ENCODE measurements at places on chromosomes 6 and 20.

DNA sequence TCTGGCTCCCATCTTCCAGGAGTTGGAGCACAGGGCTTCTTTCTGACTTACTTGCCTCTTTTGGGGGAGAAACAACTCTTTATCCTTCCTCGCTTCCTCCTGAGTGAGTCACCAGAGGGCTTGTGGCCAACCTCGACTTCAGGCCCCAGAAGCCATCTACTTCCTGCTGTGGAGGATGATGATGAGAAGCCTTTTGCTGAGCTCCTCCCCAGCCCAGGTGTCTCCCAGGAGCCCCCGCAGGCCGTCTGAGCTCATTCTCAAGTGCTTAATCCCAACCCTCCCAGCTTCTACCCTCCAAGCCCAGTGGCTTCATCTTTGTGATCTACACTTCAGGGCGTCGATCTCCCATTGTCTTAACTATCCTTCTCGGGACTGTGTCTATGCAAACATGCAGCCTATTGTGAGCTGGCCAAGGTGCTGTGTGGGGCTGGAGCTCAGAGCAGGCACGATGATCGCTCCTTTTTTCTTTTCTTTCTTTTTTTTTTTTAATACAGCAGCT lies 27.9 kb downstream of the SDCBP2 start:
- peak; percentile 59 for DNase-seq

DNA sequence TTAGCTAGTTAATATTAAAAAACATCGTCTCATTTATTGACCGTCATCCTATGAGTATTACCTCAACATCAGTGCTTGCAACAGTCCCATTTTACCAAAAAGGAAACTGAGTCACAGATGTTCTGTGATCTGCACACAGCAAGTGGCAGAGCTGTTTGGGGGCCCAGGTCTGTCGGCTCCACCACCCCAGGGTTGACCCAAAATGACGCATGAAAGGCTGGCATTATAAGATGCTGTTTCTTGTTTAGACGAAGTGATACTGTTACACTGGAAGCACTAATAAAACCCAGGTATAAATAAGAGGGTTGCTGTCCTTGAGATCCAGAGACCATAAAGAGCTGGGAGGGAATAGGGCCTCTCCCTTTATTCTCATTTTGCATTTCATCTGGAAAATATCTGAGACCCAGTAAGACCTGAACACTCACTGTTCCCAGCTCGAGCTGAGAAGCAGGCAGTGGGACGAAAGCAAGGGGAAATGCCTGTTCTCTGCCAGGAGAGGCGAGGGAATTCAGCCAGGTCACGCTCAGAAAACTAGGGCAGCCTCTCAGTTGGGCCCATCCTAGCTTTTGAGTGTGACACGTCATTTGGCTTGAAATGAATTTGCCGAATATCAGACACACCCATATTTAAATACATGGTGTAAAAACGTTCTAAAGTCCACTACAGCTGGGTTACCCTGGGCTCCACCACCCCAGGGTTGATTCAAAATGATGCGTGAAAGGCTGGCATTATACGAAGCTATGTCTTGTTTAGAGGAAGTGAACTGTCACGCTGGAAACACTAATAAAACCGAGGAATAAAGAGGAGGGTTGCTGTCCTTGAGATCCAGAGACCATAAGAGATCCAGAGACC lies 1.4 kb upstream of the MICAL1 start:
- DNase-seq = no peak

- DNase-seq = no peak
Measured at GRCh38 chr6:158591134-158591809, 31.4 kb downstream of the TMEM181 start.

- no peak for DNase-seq
Measured at GRCh38 chr20:59010995-59011873, 4.2 kb upstream of the CTSZ start.

DNA sequence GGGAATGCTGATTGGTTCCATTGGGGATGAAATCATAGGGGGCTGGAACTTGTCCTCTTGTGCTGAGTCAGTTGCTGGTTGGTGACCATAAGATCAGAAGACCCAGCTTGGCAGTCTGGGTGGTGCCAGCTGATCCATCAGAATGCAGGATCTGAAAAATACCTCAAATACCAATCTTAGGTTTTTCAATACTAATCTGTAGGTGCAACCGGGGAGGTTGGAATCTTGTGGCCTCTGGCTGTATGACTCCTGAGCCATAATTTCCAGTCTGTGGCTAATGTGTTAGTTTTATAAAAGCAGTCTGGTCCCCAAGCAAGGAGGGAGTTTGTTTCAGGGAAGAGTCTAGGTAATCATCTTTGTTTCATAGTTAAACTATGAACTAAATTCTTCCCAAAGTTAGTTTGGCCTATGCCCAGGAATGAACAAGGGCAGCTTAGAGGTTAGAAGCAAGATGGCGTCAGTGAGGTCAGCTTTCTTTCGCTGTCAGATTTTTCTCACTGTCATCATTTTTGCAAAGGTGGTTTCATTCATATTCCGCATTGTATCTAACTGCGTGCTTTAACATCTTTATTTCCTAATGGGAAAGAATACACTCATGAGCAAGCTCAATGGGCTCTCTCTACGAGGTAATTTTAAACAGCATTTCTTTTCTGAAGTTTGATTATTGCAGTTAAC lies 2.0 kb downstream of the ARMH2 start:
- no peak for DNase-seq

DNA sequence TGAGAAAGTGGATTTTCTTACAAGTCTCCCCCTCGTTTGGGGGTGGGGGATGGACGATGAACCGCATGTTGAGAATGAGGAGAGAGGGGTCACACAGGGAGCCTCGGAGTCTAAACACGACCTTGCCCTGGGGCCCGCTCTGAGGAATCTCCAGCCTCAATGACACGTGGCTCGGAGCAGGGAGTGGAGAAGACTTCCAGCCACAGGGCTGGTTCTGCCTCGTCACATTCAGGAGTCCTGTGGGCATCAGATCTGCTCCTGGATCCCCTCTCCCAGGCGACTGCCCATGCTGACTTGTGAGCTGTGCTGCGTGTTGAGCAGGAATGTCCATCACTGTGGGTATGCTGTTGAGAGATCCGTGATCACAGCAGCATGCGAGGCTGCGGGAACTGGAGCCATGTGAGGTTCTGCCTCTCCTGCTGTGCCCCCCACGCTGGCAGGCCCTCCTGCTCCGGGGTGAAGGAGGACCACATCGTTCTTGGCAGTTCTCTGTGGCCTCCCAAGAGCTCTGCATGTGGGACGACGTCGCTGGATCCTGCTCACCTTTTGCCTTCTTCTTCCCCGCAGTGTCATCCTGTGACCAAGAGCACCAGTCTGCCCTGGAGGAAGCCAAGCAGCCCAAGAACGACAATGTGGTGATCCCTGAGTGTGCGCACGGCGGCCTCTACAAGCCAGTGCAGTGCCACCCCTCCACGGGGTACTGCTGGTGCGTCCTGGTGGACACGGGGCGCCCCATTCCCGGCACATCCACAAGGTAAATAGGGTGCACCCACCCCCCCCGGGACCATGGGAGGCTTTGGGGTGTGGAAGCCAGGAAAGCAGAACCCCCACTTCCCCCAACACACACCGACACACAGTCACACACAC lies 157.5 kb downstream of the SMOC2 start:
- DNase-seq = no peak

- no peak for DNase-seq
Measured at GRCh38 chr6:11389977-11390376, 147.6 kb upstream of the TMEM170B start.

- no peak for DNase-seq
Measured at GRCh38 chr6:93259332-93259731, 160.0 kb downstream of the EPHA7 start.

GRCh38 chr6:95687839-95688238 lies 110.5 kb downstream of the MANEA start:
- DNase-seq = no peak

- peak; percentile 19 for DNase-seq
Measured at GRCh38 chr6:53728570-53729194, 63.1 kb upstream of the KLHL31 start.

DNA sequence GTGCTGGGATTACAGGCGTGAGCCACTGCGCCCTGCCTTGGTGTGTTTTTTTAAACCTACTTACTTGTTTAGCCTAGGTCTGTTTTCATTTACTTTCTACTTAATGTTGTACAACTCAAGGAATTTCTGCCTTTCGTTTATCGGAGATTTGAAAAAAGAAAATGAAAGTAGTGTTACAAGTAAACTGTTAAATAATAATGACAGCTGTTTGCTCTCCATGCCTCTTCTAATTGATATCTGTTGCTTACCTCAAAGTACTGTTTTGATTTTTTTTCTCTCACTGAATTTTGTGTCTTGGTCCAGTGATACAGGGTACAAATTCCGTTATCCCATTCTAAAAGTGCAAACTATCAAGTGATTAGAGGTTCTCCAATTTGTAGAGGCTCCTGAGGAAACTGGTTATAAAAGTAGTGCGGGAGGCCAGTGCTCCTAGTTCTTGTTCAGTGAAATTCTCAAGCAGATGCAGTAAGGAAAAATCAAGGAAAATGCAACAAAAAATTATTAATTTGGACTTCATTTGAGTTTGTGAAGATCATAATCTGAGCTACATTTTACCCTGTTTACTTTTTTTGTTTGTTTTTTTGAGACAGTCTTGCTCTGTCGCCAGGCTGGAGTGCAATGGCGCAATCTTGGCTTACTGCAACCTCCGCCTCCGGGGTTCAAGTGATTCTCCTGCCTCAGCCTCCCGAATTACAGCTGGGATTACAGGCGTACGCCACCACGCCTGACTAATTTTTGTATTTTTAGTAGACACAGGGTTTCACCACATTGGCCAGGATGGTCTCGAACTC lies 2.2 kb downstream of the UBR2 start:
- DNase-seq = no peak

- no peak for DNase-seq
Measured at GRCh38 chr6:149254253-149254652, 63.3 kb upstream of the TAB2 start.

GRCh38 chr20:934186-934840 lies 18.2 kb upstream of the ANGPT4 start:
- no peak for DNase-seq

GRCh38 chr6:53830366-53830765 lies 35.6 kb downstream of the LRRC1 start:
- DNase-seq = no peak

- no peak for DNase-seq
Measured at GRCh38 chr6:32589596-32590449, at the start of gene HLA-DRB1. Gene HLA-DRB1 (minus strand): TSS chr6:32589848. CDS start chr6:32589742, 106 bp downstream.

DNA sequence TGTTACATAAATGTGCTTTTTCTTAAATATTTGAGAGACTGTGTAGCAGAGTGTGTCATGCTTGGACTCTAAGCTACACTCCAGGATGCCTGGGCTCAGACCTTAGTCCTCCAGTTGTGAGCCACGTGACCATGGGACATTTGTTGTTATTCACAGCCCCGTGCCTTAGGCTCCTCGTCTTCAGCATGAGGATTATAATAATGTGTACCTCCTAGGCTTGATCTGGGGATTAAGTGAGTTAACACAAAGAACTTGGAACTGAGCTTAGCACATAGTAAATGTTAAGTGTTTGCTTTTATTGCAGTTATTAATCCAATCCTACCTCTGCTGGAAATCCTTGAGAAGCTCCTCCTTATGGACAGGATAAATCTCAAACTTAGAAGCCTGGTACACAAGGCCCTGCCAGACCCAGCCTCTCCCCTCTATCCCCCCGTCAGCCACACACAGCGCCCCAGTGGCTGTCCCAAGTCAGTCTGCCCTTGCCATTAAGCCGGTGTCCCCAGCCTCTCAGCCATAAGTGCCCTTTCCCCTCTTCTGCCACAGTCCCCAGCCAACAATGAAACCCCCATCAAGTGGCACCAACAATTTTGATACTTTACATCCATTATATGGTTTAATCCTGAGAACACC lies 177.5 kb downstream of the TMEM242 start:
- no peak for DNase-seq

GRCh38 chr6:169085466-169085865 lies 168.2 kb downstream of the THBS2 start:
- DNase-seq = no peak

- DNase-seq = no peak
Measured at GRCh38 chr20:6664574-6664973, 102.9 kb upstream of the BMP2 start.

DNA sequence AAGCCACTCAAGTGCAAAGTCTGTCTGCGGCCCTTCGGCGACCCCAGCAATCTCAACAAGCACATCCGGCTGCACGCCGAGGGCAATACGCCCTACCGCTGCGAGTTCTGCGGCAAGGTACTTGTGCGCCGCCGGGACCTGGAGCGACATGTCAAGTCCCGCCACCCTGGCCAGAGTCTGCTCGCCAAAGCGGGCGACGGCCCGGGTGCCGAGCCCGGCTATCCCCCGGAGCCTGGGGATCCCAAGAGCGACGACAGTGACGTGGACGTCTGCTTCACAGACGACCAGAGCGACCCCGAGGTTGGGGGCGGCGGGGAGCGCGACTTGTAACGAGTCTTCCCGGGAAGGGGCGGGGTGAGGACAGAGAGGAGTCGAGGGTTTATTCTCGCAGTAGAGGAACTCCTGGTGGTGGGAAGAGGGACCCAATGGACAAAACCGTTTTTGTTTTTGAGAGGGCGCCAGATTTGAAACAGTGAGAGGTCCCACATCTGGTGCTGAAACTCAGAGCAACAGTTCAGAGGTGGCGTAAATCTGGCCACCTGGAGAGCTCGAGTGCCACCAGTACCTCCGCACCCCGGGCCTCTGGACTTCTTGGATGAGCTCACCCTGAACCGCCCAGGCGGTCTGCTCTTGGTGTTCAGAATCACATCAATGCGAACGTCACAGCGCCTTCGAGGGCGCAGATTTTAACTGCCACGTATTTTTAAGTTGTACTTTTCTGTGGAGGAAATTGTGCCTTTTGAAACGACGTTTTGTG lies 8.0 kb downstream of the PRDM13 start:
- no peak for DNase-seq

DNA sequence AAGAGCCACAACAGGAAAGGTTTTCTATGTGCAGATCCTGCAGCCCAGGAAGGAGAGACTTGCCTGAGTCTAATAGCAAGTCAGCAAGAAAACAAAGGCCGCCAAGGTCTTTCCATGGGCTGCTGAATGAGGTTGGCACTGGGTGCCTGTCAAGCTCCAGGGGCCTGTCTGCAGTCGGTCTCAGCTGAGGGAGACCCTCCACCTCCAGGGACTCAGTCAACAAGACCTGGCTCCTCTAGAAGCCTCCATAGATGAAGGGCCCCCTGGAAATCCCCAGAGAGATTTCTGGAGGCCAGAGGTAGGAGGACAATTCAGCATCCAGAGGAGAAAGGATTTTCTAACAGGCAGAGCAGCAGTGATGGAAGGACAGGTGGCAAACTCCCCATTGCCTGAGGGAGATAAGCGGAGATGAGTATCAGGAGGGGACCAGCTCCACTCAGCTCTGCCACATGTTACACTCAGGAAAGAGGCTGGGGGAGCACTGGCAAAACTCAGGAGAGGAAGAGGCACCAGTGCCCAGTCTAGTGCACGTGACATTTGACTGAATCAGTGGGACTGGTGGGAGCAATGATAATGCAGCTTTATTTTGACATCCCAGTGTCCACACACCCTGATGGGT lies 33.5 kb upstream of the FKBP1A start:
- DNase-seq = no peak

GRCh38 chr6:101486124-101486523 lies 92.6 kb downstream of the GRIK2 start:
- no peak for DNase-seq

DNA sequence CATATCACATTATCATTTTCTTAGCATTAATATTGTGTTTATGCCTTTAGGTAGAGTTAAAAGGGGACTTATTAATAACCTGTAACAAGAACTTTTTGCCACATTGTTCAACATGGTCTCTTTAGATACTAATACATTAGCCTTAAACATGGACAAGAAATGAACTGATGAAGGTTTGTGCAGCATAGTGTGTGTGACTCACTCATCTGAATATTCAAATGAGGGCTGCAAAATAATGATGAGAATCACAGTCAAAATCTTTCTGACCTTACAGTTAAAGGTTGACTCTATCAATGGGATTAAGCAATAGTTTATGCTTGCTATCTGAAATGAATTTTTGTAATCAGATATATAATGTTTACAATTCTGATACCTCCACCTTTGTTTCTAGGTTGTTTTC lies 1189.3 kb upstream of the CITED2 start:
- no peak for DNase-seq

Measured in stimulated activated CD8-positive, alpha-beta memory T cell treated with anti-CD3 and anti-CD28 coated beads, Interleukin-15, amount 100 ng/mL, for 48 hours (primary cell).